ENCODE measurements at places on chromosomes 3 and 15. TPM values are rescaled to one million over a fixed set of nuclear protein-coding genes. Genes with fewer than 3 reads are reported as not detected.

GRCh38 chr3:171829841-171830517 lies 13.2 kb upstream of the TMEM212 start:
- DNase-seq, result peak; percentile 89
- H3K4me3 ChIP-seq, result no peak overlapping the region
- H3K4me1 ChIP-seq, result peaks cover 29% of the 10 kb centered on the region
- H3K27me3 ChIP-seq, result no peaks in the 10 kb centered on the region
- peak overlapping the region; percentile 83 for H3K27ac ChIP-seq
- H3K36me3 ChIP-seq, result no peaks in the 10 kb centered on the region

GRCh38 chr3:12479919-12480427 lies 4.3 kb upstream of the TSEN2 start:
- no peaks in the 10 kb centered on the region for H3K27me3 ChIP-seq
- DNase-seq, result no peak
- H3K36me3 ChIP-seq, result no peaks in the 10 kb centered on the region
- H3K4me1 ChIP-seq, result peaks cover 36% of the 10 kb centered on the region

FMN1 gene
- total RNA-seq, result 3.6 TPM

GRCh38 chr3:149058198-149058597 lies 28.1 kb downstream of the HLTF start:
- no peak overlapping the region for H3K27ac ChIP-seq
- H3K4me3 ChIP-seq, result no peak overlapping the region
- no peak for DNase-seq
- peaks cover 45% of the 10 kb centered on the region for H3K36me3 ChIP-seq
- H3K27me3 ChIP-seq, result no peaks in the 10 kb centered on the region

DNA sequence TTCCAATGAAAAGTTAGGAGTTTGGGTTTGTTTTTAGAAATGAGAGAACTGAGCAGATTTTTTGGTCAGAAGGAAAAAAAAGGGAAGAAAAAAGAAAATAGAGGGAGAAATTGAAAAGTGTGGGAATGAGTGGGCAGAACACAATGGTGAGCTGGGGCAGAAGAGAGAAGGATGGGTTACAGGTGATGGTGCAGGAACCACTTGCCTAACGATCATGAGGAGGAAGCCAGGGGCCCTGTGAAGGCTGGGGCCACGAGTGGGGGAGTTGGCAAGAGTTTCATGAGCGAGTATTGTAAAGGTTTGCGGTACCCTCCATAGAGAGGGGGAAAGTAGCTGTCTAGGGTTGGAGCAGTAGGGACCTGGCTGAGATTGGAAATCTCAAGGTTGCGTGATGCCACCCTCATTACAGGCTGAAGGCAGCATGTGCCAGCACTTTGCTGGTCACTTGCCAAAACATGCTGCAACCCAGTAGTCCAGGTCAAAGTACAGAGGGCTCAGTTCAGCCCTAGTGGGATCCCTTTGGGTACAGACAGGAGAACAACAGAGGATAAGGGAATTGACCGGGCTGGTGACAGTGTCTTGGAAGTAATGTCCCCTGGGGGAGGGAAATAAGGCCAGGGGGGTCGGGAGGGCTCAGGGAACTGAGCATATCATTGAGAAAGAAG lies 6.6 kb downstream of the IVD start:
- peaks cover 2% of the 10 kb centered on the region for H3K4me1 ChIP-seq
- H3K36me3 ChIP-seq, result peaks cover 2% of the 10 kb centered on the region
- no peak overlapping the region for H3K4me3 ChIP-seq
- H3K27me3 ChIP-seq, result no peaks in the 10 kb centered on the region
- H3K27ac ChIP-seq, result no peak overlapping the region

PDZRN3 gene
- total RNA-seq, result 5.5 TPM

BMF gene
- total RNA-seq, result 36.1 TPM

DNA sequence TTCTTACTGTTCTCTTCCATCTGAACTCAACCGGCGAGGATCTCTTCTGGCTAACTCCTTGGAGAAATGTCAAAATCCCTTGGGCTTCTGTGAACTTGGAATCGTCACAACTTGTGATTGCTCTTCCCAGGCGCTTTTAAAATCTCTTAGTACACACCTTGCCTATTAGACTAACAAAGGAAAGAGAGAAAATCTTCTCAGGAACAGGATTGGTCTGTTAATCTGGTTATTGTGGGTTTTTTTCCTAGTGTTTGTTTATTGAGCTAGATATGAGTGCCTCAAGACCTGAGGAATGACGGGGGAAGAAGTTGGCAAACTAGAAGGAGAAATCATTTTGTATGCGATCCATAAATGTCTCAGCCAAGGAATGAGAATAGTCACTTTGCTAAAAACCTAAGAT lies at the start of gene ATP13A5:
ATP13A5 (minus strand) TSS at position 48 of the 400 bp plus-strand sequence; CDS start at position 20, 28 bp downstream.
- no peak for DNase-seq
- no peaks in the 10 kb centered on the region for H3K27me3 ChIP-seq
- no peak within 1 kb of the TSS for H3K4me3 ChIP-seq
- no peaks in the 10 kb centered on the region for H3K4me1 ChIP-seq
- H3K27ac ChIP-seq, result no peak within 1 kb of the TSS

DNA sequence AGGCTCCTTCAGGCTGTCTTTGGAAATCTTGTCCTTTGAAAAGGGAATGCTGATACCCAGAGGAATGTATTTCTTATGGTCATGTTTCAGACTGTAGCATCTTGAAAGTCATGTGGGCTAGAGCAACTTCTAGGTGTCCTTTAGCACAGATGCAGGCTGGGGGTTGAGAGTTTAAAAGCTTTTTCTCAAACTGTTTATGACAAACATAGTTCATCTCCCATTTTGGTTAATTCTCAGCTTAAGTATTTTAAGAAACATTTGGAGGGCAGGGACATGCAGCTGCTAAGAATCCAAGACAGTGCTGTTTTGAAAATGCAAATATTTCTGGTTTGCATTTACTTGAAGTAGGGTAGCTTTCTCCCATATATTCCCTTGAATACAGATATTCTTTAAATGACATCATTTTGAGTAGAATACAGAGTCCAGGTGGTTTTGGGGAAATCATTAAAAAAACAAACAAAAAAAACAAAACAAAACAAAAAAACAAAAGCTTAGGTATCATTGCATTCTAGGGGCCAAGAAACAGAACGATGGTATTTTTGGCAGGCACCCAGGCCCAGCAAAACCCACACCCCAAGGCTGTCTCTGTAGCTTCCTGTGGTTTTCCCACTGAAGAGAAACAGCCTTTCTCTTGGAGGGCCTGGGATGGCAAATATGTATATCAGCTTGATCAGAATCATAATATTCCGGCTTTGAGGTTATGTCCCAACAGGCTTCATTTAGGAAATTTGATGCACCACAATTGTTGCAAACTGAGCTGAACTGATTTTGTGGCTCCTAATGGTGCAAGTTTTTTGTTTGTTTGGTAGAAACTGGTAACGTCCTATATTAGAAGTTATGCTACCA lies 120.0 kb downstream of the ATG7 start:
- no peaks in the 10 kb centered on the region for H3K27me3 ChIP-seq
- no peak overlapping the region for H3K27ac ChIP-seq
- no peak overlapping the region for H3K4me3 ChIP-seq
- DNase-seq, result no peak
- H3K36me3 ChIP-seq, result no peaks in the 10 kb centered on the region

DNA sequence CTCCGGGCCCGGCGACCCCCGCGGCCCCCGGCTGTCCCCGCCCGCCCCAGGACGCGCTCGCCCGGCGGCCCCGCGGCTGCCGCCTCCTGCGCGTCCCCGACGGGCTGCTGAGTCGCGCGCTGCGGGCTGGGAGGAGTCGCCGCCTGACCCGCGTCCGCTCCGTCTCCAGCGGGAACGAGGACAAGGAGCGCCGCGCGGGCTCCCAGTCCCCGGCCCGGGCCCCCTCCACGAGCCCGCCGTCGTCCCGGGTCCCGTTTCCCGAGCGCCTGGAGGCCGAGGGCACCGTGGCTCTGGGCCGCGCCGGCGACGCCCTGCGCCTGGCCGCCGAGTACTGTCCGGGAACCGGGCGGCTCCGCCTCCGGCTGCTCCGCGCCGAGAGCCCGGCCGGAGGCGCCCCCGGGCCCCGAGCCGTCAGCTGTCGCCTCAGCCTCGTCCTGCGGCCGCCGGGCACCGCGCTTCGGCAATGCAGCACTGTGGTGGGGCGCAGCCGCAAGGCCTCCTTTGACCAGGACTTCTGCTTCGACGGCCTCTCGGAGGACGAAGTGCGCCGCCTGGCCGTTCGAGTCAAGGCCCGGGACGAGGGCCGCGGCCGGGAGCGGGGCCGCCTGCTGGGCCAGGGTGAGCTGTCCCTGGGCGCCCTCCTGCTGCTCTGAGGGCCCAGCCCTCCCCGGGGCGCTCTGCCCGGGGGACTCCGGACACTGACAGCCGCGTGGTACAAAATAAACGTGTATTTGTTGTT lies 1.5 kb downstream of the C2CD4A start:
- DNase-seq, result peak; percentile 89
- no peak overlapping the region for H3K27ac ChIP-seq
- peaks cover 44% of the 10 kb centered on the region for H3K27me3 ChIP-seq
- no peaks in the 10 kb centered on the region for H3K36me3 ChIP-seq
- H3K4me3 ChIP-seq, result peak overlapping the region; percentile 87

ELP6 gene
- total RNA-seq, result 22.2 TPM

UACA gene
- total RNA-seq, result 113 TPM

CDV3 gene
- total RNA-seq, result 195 TPM

DNA sequence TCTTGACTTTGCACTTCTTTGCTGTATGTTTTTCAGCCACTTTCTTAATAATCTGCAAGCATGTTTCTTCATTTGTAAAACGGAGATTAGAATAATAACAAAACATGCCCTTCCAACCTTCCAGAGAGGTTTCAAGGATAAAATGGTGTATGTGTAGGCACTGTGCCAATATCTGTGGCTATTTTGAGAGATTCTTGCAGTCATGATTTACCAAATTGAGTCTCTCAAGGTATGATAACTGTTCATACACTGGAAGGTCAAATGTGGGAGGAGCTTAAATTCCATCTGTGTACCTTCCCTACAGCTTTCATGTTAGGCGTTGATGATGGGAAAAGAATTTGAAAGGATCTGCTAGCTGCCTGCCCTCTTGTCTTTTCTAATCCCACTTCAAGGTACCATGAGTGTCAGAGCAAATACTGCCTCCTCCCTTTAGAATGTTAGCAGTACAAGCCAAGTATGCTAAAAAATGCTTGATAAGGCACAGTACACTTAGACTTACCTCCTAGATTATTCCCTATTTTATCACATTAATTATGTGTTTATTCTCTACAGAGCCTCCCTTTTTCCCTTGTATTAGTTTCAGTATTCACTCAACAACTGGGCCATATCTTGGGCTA lies 78.0 kb upstream of the ST8SIA2 start:
- H3K4me1 ChIP-seq, result no peaks in the 10 kb centered on the region
- H3K36me3 ChIP-seq, result no peaks in the 10 kb centered on the region
- H3K27ac ChIP-seq, result no peak overlapping the region
- no peak overlapping the region for H3K4me3 ChIP-seq

GRCh38 chr3:177212278-177212610 lies 15.0 kb upstream of the TBL1XR1 start:
- H3K4me3 ChIP-seq, result no peak overlapping the region
- no peak overlapping the region for H3K27ac ChIP-seq
- H3K27me3 ChIP-seq, result no peaks in the 10 kb centered on the region
- H3K4me1 ChIP-seq, result no peaks in the 10 kb centered on the region

GOLGA8R gene
- total RNA-seq, result 6.7 TPM

GRCh38 chr15:69652293-69652692 lies 199.7 kb downstream of the RPLP1 start:
- H3K27me3 ChIP-seq, result peaks cover 52% of the 10 kb centered on the region
- DNase-seq, result no peak
- H3K4me1 ChIP-seq, result peaks cover 8% of the 10 kb centered on the region
- H3K4me3 ChIP-seq, result no peak overlapping the region

DNA sequence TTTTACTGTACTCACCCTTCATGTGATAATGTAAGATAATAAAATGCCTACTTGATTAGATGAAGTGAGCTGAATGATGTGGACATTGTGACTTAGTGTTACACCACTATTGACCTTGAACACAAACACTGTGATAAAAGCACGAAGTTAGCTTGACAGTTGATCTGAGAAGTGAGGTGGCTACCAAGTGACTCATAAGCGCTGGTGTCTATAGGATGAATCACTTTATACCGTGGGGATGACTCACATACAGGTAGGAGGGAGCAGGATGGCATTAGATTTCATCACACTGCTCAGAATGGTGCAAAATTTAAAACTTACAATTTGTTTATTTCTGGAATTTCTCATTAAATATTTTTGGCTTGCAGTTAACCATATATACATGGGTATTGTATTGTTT lies 174.7 kb upstream of the CNTN3 start:
- H3K4me1 ChIP-seq, result no peaks in the 10 kb centered on the region
- no peak overlapping the region for H3K27ac ChIP-seq
- H3K27me3 ChIP-seq, result no peaks in the 10 kb centered on the region
- no peaks in the 10 kb centered on the region for H3K36me3 ChIP-seq

LMOD3 gene
- total RNA-seq, result 0.61 TPM

EPHB3 gene
- 1.8 TPM for total RNA-seq

DNA sequence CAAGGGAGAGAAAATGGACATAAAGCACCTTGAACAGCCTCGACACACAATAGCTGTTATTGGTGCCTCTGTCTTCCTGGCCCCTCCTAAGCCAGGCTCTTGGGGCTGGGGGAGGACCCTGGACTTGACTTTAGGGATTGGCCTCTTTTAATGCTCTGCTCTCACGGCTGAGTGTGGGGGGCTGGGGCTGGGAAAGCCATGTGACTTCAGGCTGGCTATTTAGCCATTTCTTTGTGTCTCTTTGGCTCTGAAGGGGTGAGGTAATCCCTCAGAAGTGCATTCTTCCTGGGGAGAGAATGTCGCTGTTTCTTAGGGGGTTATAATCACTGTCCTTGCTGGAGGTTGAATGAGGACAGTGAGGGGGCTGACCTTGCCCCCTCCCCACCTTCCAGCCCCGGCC lies 26.2 kb downstream of the MAGEF1 start:
- H3K36me3 ChIP-seq, result no peaks in the 10 kb centered on the region
- H3K4me3 ChIP-seq, result no peak overlapping the region
- DNase-seq, result no peak
- no peaks in the 10 kb centered on the region for H3K4me1 ChIP-seq

FGF12 gene
- total RNA-seq, result 26.7 TPM

FHIT gene
- 14.9 TPM for total RNA-seq

DNA sequence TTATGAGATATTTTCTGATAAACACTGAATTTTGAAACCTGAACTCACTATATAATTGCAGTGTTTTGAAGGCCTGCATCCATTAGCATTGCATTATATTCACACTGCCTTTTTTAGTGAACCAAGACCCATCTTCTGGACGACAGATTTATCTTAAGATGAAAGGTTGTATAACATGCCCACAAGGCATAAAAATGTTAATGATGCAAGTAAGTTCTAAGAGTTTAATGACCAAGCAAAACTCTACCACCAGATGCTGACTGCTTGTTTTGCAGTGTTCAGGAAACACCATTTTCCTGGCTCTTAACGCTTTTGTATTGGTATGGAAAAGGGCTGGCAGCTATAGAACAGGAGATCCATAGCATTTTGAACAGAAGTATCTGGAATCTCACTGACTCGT lies 46.1 kb downstream of the USP50 start:
- no peaks in the 10 kb centered on the region for H3K27me3 ChIP-seq
- no peak overlapping the region for H3K4me3 ChIP-seq
- H3K27ac ChIP-seq, result no peak overlapping the region
- H3K4me1 ChIP-seq, result no peaks in the 10 kb centered on the region

DNA sequence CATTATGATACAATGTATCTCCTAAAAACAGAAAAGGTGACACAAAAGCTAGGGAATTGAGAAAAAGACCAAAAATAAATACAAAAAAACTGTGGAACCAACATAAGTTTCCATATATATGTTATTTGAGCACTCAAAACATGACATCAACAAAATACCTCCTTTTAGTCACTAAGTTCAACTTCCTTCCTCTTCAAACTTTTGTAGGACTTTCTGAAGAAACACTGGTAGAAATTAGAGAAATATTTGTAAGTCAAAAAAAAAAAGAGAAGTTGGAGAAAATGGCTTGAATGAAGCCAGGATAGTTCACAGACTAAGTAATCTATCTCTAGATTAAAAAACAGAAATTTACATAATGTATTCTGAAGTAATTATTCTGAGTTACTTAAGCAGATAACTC lies 208.4 kb upstream of the ALCAM start:
- H3K27me3 ChIP-seq, result no peaks in the 10 kb centered on the region
- no peak overlapping the region for H3K27ac ChIP-seq
- H3K36me3 ChIP-seq, result no peaks in the 10 kb centered on the region
- no peaks in the 10 kb centered on the region for H3K4me1 ChIP-seq
- no peak for DNase-seq

Measured in spleen (tissue), 13 donors.